ENCODE measurements at places on chromosomes 11 and 22.
A peak's percentile ranks its signal among the peaks of the same experiment; 100 is the strongest.

DNA sequence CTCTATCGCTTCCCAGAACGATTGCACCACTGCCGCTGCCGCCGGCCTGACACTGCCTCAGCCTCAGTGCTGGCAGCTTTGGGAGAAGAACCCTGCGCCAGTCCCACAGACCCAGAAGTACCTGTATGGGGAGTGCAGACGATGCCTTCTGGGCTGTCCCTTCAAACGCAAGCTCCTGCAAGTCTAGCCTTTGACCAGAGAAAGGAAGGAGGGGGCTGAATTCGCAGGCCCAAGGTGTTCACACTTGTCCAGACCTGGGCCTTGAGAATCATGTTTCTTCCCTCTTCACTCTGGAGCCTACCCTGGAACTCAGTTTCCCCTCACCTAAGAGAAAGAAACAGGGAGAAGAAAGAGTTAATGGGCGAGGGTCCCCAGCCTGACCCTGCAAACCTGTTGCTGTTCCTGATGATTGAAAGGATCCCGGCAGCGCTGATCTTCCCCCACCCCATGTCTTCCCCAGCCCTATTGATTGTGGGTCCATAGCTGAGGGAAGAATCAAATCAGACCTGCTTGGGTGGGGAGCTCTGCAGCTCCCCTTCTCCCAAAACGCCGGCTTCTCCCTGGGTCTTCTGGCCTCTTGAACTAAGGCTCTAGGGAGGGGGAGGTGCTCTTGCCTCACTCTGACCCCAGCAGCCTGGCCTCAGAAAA lies 786 bp upstream of the MCAM start:
- DNase-seq = no peak

- DNase-seq = no peak
These were observed 252.8 kb downstream of the JRKL start for GRCh38 chr11:96642583-96642982.

DNA sequence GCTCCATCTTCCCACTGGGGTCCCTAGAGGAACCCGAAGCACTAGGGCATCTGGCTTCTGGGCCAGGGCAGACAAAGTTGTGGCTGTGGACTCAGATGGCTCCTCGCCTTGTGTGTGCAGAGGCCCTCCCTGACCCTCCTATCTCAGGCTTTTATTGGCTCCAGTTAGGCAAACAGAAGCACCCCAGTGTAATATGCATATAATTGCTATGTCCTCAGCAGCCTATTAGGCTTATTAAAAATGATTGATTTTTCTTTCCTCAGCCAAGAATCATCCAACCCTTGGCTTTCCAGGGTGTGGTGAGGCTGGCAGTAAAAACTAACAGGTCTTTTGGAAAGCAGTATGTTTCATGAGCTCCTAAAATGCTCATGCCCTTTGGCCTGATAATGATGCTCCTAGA lies 22.3 kb downstream of the UPB1 start:
- no peak for DNase-seq

DNA sequence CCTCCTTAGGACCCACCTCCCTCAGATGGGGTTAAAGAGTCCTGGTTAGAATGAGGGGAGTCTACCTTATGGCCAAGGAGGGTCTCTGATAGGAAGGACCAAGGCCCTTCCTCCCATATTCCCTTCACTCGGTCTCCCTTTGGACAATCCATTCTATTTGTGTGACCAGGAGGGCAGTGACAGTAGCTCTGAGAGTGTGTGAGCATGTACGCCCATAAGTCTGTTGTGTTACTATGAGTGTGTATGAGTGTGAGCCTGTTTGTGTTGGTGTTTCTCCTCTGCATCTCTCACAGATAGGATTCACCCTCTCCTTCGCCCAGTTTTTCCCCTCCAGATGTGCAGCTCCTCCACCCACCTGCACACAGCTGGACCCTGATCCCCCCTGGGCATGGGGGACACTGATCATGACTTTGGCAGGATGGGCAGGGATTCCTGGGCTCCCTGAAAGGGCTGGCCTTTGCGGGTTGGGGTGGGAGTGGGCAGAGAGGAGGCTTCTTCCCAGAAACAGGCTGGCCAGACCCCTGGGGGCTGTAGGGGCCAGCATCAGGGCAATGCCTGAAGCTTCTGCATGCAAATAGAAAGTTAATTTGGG lies 14.5 kb downstream of the PHLDB1 start:
- DNase-seq = no peak

DNA sequence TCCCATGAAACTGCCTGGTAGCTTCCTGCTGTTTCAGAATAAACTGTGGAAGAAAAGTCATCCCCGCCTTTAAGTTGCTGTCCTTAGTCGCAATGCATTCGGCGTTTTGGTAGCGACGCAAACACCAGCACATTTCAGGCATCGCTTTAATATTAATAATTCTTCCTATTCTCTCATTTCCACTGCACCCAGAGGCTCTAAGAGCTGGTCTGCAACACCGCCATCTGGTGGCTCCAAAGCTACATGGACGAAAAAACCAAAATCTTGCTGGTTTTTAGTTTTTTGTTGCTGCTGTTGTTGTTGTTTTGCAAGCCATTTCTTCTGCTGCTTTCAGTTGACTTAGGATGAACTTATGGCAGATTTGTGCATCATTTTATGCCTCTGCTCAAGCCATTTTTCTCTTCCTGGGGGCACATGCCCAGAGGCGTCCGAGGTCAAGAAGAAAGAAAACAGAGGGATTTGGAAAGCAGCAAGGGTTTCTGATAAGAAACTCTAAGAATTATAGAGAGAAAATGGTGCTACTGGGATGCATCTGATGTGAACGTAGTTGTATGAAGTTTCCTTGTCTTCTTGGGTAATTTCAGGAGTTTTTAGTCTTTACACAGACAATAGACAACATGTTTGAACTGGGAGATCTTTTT lies 345.4 kb upstream of the KIRREL3 start:
- peak; percentile 10 for DNase-seq

- DNase-seq = no peak
These were observed 1.1 kb downstream of the TRIM22 start for GRCh38 chr11:5690736-5691135.

GRCh38 chr11:75700940-75701339 lies 16.7 kb upstream of the MOGAT2 start:
- DNase-seq = no peak

GRCh38 chr11:1341928-1342524 lies 32.6 kb upstream of the TOLLIP start:
- no peak for DNase-seq

- DNase-seq = no peak
These were observed 101.1 kb upstream of the GALNT18 start for GRCh38 chr11:11722861-11723260.

- DNase-seq = no peak
These were observed 679 bp downstream of the SPCS2 start for GRCh38 chr11:74949753-74950137.

DNA sequence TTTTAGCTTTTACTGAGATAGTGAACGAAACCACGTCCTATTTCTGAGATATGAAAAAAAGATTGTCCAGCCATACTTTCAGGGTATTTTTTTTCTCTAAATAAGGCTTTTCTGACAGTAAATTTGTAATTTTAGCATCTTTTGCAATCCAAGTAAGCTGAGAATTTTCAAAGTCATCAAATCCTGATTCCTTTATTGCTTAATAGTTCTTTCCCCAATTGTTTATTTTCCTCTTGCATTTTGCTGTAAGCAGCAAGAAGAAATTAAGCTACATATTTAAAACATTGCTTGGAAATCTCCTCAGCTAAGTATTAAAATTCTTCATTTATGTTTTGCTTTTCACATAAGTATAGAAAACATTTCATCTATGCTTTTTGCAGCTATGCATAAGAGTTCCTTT lies 493.3 kb upstream of the CCDC179 start:
- no peak for DNase-seq

DNA sequence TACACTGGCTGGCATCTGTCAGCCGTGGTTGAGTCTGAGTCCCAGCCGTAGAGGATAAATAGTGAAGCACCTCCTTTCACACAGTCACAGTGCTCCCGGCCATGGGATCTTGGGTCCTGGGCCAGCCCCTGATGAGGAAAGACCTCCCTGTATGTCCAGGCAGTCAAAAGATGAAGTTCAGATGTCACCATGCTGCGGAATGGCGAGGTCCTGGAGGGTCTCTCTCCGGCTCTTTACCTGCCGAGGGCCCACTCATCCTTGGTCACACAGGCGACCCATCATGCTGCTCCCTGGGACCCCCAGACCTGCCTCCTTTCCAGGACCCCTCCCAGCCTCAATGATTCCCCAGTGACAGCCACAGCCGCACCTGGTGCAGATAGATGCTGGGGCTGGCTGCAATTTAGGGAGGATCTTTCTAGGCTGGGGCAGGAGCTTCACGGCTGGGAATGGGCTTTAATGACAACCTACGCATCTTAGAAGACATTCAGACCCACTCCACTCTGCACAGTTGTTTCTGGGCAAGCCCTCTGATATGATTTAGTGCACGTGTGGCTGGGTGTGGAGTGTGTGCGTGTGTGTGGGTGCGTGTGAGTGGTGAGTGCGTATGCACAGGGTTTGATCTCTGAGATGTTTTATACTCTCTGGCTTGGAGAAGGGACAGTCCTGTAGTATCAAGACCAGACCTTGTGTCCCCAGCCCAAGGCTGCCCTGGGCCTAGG lies 79.7 kb downstream of the FBLN1 start:
- no peak for DNase-seq

- peak; percentile 7 for DNase-seq
These were observed 88.6 kb downstream of the SNX19 start for GRCh38 chr11:130827451-130828377.

- no peak for DNase-seq
These were observed 47.3 kb downstream of the PPP2R1B start for GRCh38 chr11:111718859-111719258.

DNA sequence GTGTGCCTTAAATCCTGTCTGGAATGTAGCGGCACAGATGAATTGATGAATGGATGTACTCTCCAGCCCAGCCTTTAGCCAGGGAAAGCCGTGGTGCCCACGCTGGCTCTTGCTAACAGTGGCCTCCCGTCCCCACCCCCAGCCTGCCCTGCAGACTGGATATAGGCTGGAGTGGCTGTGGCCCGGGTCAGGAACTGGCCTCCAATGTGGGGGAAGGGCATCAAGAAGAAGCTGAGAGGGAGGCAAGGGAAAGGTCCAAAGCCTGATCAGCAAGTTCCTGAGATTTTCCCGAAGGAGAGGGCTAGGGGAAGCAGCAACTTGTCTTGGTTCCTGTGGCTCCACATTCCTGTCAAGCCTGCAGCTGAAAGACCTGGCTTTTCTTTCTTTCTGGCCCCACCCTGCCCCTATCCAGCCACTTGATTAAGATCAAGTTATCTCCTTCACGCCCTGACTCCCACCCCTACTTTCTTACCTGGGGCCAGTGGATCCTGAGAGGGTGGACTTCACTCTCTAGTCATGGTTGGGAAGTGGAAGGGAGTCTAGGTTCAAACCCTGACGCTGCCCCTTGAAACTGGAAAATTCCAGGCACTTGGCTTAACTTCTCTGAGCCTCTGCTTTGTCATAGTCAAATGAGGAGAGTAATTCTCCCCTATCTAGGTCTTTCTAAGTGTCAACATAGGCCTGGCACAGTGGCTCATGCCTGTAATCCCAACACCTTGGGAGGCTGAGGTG lies 11.0 kb upstream of the MICALL1 start:
- no peak for DNase-seq

DNA sequence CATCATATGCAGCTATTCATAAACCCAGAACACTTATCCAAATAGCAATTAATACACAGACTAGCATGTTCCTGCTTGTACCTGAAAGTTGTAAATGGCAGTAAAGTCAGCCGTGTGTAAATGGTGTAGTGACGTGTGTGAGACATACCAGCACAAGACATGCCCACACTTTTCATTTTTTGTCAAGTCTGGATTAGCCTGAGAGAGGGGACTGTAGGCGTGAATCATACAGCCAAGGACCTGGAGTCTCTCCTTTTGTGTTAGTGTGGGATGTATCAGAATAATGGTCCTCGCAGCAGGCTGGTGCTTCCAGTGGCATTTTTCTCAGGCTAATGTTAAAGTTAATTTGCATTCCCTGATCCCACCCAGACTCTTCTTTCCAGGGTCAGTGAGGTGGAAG lies 116.8 kb upstream of the BMAL1 start:
- no peak for DNase-seq

DNA sequence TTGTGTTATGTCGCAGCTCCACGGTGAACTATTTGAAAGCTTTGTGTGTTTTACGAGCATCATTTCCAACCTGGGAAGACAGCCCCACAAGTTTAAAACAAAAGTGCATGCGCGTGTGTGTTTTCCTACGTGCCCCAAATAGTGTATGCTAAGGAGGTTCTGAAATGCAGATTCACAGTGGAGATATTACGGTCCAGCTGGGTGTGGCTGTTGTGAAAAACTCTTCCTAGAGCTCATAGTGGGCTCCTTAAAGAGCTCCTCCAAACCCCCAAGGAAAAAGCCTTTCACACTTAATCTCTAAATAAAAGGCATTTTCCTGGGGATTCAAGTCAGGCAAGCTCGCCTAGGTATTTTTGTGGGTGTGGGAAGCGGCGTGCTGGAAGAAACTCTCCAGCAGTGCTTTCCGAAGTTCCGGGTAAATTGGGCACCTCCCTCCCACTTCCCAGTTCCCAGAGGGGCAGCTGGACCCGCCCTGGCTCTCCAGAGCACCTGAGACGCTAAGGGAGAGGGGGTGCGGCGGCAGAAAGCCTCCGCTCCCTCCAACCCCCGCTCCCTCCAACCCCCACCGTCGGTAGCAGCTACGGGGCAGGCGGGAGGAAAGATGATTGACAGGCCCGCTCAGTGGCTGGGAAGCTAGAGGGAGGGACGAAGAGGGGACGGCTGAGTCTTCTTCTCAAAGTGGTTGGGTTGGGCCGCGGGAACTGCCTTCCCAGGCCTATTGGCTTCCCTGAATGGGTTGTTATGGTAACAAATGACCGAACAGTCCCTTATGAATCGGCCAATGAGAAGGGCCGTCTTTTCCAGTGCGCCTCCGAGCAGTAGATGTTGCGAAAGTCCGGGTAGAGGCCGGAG lies 561 bp upstream of the PCF11 start:
- peak; percentile 95 for DNase-seq

- DNase-seq = no peak
These were observed 2.7 kb downstream of the PITPNM1 start for GRCh38 chr11:67502328-67502979.

DNA sequence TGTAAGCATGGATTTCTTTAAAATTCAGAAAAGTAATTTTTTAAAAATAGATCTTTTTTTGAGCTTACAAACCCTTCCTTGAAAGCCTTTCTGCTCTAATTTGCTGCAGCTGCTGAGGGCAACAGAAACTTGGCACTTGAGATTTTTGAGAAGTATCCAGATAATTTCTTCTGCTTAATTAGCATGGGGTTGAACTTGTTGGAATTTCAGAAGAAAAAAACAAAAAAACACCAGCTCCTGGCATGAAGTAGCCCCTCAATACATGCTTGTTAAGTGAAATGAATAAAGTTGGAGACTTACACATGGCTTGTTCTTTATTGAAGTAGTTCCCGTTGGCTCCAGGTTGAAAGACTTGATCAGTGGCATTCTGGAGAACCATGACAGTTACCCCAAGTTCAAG lies 331.4 kb upstream of the RAG2 start:
- DNase-seq = no peak

DNA sequence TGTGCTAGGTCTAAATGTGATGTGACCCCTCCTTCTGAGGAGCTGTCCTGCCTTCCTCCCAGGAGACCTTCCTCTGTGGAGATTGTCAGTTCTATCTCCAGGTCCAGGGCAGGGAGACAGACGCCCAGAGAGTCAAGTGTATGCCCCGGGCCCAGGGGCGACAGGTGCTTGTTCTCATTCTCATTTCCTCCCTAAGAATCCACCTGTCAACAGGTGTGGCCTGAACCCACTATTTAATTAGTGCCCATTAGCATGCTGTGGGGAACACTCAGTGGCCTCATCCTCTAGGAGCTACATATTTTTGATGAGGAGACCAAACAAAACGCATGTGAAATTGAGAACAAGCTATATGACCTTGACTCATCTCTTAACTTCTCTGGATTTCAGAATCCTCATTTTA lies 9.5 kb downstream of the PKNOX2 start:
- DNase-seq = no peak

- DNase-seq = no peak
These were observed 11.4 kb upstream of the HPX start for GRCh38 chr11:6452219-6452618.
